HFF-Myc (cell line): ENCODE measurements at places on chromosomes 12 and 14.

GRCh38 chr12:98341732-98342131 lies 173.7 kb upstream of the TMPO start:
- DNase-seq, result no peak

DNA sequence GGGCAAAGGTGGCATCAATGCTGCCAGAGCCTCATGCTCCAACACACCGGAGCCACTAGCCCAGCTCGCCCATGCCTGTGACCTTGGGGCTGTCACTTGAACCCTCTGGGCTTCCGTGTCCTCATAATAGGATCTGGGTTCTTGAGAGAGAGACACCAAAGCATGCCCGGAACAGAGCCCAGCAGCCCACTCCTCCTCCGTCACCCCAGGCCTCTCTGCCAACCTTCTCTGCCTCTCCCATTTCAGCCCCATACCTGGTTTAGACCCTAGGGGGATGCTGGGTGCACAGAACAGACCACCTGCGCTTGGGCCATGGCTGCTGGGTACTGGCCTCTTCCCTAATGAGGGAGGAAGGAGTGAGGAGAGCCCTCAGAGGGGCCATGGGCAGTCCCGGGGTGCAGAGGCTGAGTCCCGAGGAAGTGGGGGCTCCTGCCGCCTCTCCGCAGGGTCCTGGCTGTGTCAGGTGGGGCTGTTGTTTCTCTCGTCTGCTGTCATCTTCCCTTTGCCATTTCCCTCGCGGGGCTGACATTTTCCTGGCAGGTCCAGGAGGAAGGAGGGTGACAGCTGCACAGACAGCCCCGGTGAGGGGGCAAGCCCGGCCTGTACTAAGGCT lies 172.4 kb upstream of the RTL1 start:
- DNase-seq, result no peak

DNA sequence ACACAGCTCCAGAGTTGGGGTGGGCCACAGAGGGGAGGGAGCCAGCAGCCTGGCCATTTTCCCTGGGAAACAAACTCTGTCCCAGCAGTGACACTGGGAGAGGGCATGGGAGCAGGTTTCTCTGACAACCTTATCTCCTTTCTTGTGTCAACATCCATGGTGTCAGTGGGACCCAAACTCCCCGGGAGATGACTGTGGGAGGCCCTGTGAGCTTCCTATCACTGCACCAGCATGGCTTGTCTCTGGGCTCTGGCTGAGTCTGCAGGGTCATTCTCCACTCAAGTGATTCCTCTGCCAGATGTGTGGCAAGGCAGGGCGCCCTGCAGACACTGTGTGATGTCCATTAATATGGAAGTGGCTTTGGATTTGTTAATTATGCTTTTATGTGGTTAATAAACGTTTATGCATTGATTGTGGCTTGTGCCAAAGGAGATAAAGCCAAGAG lies 10.1 kb downstream of the LRTM2 start:
- no peak for DNase-seq

- no peak for DNase-seq
Measured at GRCh38 chr12:52796839-52797528, 1.1 kb upstream of the KRT3 start.

- DNase-seq, result no peak
Measured at GRCh38 chr14:95514131-95515079, 2.0 kb downstream of the SYNE3 start.

GRCh38 chr14:60245380-60246177 lies 3.4 kb upstream of the PPM1A start:
- no peak for DNase-seq

- DNase-seq, result no peak
Measured at GRCh38 chr14:31745741-31746140, 184.5 kb downstream of the NUBPL start.

DNA sequence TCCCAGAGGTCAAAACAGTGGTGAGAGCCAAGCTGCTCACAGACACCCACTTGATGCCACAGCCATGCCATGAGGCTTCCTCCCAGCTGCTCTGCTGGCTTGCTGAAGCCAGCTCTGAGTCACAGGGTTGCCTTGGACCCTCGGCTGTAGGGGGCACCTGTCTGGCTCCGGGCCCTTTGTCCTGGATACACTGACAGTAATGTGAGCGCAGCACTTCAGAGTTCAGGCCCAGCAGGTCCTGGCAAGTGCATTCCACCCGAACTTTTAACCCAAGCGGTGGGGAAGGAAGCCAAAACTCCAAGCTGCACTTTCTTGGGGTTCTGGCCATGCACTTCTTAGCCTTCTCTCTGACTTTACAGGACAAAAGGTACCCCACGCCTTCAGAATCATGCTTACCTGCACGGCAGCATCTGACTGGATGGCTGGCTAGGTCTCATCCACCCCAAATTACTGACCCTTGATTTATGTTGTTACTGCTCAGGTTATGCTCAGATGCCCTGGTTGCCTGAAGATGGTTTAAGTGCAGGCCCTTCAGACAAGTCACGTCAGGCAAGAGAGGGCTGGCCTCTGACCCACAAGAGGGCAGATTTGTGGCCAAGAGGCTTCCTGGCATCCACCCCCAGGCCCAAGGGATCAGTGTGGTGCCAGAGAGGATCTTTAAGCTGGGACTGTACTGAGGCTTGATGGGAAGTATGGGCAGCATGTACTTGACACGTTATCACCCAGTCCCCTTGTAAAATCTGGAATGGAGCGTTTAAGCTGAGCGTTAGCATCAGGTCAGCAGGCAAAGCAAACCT lies 24.8 kb downstream of the SLC25A29 start:
- DNase-seq, result no peak

DNA sequence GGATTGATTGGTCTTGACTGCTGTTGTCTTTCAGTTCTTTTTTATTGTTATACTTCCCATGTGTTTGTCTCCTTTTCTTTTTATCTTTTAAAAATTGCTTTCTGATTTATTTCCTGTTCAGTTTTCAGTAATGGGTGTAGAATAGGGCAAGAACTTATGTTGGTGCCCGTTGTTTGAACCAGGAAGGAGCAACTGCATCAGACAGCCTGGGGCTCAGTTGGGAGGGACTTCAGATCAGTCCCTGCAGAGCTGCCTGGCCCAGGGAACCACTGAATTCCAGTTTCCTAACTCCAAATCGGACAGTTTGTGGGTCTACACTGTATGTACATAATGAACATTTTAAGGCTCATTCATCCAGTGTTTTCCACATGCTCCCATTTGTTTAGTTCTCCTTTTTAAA lies 64.9 kb downstream of the FBXO34 start:
- no peak for DNase-seq

DNA sequence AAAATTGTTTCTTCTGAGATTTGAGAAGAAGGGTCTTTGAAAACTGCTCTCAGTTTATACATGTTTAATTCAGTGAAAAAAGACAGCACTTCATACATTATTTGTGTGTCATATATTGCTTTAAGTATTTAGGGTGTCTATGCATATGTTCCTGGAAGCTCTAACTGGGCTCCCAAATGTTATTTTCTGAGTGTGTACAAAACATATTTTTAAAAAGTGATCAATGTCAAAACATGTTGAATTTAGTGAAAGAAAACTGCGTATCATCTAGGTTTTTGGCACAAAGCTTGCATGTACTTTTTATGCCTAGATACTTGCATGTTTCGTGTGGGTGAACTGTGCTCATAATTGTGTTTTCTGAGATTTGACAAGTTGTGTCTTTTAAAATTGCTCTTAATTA lies 81.6 kb downstream of the ASCL4 start:
- DNase-seq, result no peak

DNA sequence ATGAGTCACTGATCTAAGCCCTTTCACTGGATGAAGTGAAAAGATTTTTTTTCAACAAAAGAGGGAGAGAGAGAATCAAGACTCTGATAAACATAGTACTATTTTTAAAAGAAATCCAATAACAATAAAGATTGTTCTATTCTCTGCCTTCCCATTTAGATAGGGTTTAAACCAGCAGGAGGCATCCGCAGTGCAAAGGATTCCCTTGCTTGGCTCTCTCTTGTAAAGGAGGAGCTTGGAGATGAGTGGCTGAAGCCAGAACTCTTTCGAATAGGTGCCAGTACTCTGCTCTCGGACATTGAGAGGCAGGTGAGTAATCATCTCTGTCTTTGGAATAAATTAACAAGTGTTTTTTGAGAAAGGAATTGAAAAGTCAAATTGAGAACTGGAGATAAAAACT lies 124.9 kb downstream of the DERA start:
- DNase-seq, result no peak

DNA sequence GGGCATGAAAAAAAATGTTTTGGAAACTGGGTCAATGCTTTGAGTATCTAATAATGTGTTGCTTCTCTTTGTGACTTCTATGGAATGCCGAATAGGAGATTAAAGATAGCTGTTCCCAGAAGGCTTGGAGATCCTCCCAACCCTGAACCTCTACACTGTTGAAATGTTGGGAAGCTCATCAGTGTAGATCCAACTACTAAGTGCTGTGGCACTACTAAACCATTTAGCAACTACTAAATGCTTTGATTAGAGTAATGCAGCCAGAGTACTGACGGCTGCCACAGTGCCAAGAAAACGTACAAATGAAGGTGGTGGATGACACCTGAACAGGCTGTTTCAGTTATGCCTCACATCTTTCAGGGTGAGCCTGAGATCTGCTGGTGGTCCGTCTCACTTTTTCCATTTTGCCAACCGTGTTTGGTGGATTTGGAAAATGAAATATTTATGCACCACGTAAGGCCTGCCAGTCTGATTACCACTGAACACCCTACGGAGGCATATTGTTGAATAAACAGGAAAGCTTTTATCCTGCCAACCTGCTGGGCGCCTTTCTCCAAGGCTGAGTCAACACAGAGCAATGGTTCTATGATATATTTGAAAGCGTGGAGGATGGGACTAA lies 938.0 kb upstream of the FLRT2 start:
- DNase-seq, result no peak

DNA sequence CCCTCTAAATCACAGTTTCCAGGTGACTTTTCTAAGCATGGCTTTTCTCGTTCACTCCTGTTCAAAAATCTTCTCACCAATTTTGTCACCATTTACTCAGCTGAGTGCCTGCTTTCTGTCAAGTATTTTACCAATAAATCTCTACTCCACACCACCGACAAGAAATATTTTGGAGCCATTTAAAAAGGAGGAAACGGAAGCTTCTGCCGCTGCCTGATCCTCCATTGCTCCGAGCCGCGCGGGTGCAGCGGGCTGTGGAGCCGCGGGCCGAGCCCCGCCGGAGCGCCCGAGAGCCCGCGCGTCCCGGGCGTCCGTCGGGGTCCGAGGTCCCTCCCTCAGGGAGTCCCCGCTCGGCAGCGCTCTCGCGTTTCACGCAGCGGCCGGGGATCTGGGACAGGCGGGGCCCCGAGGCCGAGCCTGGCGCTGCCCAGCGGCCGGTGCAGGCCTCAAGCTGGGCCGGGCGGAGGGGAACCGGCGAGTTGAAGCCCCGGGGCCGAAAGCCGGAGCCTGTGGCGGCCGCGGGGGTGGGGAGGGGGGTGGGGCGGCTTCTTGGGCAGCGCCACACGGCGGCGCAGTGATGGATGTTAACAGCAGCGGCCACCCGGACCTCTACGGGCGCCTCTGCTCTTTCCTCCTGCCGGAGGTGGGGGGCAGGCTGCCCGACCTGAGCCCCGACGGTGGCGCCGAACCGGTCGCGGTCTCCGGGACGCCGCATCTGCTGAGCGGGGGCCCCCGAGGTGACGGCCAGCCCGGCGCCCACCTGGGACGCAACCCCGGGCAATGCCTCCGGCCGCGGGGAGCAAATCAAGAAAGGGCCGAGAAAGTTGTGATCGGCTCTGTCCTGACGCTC lies 1.1 kb upstream of the HEBP1 start:
- DNase-seq, result no peak

- DNase-seq, result no peak
Measured at GRCh38 chr14:81256289-81256960, 35.7 kb upstream of the GTF2A1 start.

- DNase-seq, result no peak
Measured at GRCh38 chr12:102573237-102573636, 92.9 kb upstream of the IGF1 start.

GRCh38 chr12:7035463-7035862 lies 17.2 kb upstream of the LPCAT3 start:
- DNase-seq, result no peak

DNA sequence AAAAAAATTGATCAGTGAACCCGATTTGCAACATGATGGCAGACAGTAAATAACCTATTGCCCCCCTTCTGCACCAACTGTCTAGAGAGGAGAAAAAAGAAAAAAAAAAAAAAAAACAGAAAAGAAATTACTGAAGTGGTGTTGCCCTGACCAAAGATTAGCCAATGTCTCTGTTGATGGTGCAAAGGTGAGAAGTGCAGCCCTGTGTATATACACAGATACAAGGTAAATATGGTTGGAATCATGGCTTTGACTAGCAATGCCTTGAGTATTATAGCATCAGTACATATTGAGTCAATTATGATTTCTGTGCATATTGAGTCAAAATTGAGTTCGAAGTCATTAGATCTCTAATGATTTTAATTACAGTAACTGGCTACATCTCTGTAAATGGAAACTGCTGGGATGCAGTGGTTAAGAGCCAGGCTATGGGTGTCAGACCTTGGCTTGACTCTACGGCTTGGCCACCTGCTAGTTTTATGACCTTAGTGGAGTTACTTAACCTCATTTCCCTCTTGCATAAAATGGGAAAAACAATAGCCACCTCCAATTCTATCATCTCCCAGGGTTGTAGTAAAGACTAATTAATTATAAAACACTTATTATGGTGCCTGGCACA lies 51.0 kb downstream of the EGLN3 start:
- no peak for DNase-seq

- DNase-seq, result no peak
Measured at GRCh38 chr12:100216337-100216736, 15.7 kb downstream of the ACTR6 start.

DNA sequence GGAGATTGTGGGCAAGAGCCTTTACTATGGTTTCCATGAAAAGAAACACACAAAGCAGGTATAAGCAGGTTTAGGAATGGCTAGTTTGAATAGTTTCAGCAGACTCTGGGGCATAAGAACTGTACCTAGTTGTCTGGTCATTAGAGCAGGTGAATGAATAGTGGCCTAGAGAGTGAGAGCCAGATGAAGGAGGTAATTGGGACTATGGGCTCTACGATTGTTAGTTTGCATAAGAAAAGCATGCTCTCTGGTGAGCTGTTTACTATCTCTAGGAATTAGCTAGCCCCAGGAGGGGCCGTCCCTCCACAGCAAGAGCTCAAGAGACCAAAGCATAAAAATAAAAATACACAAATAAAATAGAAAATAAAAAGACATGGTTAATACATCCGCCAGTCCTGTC lies 397.5 kb upstream of the GARIN6 start:
- DNase-seq, result no peak

DNA sequence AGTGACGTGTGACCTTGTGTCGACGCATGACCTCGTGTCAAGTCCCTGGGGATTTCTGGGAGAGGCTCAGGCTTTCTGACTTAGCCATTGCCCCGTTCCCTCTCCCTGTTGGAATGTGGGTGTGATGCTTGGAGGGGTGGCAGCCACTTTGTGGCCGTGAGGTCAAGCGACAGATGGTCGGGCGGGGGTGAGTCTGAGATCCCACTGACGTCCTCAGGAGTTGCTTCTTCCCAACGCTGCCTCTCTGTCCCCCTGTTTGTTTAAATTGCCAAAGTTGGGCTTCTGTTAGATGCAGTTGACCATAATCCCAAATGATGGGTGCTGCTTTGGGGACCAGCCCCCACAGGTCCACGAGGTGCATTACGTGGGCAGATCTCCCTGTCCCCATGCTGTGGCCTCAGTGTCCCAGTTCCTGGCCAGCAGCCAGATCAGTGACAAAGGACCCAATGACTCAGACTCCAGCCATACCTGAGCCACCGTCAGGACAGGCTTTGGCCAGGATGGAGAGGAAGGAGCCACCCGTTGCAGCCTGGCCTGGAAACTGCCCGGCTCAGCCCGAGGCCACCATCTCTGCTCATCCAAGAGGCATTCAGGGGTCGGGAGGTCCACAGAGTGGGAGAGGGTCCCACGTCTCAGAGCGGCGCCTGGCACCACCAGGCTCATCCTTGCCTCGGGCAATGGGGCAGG lies 34.4 kb upstream of the GALNT9 start:
- no peak for DNase-seq
